H1 (cell line): ENCODE measurements at places on chromosomes 5 and 9.
A peak's percentile ranks its signal among the peaks of the same experiment; 100 is the strongest.

GRCh38 chr5:143002459-143003327, 232.5 kb downstream of the ARHGAP26 start:
- DNase-seq: no peak

GRCh38 chr5:134524272-134524825, 1.1 kb upstream of the JADE2 start:
- DNase-seq: peak; percentile 87

- DNase-seq: no peak
Observed at GRCh38 chr9:112361601-112362000, 18.3 kb upstream of the HSDL2 start.

GRCh38 chr5:143105216-143105905, 298.1 kb downstream of the NR3C1 start:
- DNase-seq: no peak

DNA sequence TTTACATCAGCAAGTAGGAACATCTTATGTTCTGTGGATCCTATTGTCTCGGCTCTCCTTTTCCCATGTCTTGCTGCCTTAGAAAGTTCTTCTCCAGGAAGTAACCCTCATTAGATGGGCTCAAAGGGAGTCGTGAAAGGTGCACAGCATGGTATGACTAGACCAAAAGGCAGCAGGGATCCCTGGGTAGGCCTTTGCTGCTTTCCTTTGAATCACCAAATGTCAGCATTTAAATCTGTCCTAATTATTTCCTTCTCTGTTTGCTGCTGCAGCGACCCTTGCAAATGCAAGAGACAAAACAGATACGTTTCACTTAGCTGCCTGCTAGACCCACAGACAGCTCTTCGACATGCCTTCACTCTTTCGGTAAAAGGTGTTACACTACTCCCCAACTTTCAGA, 218.4 kb downstream of the ACTL7B start:
- DNase-seq: no peak

- no peak for DNase-seq
Observed at GRCh38 chr5:180180846-180181245, 28.2 kb downstream of the RASGEF1C start.

DNA sequence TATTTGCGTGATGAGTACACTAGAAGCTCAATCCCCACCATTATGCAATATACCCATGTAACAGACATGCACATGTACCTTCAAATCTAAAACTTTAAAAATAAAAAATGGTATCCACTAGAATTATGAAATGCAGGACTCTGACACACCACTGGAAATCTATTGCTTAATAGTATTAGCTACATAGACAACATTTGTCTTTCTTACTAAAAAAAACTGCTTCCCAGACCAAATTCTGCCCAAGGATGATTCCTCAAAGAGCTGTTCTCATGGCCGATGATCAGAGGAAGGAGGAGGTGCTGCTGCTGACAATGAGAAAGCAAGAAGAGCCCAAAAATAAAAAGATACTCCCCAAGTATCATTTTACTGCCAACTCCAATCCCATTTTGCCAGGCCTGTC, 67.2 kb downstream of the TTC39B start:
- no peak for DNase-seq
